ENCODE measurements at places on chromosomes 4 and X.

GRCh38 chrX:10352536-10352935 is 195.8 kb downstream of the CLCN4 start:
- no peak for DNase-seq

DNA sequence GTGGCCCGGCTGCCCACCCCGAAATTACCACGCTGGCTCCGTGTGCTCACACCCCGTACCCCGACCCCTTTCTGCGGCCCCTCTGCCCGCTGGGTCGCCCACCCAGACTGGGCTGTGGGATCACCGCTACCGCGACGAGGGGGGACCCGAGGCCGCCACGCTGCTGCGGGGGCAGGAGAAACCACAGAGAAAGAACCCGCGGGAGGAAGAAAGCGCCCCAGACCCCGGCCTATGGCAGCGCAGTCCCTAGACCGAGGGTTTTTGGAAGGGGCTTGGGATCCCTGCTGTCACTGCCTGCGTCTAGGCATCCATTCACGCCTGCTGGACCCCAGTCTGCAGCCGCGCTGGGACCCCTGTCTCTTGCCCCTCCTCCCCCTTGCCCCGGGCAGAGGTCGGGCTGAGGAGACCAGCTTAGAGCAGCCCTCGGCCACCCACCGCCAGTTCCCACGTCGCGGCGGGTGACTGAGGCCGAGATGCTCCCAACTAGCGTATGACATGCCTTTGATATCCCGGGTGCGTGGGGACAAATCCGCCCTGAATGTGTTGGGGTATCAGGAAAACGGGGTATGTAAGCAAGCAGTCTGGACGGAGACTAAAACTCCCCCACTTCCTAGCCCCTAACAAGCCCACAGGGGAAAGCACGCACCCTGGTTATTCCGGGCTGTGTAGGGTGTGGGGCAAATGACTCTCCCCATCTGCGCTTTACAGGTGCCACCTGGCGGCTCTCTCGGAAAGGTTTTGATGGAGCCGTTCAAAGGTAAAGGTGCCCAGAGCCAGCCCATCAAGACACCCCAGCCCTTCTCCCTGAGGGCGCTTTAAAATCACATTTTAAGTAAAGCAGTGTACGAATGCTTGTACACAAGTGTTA is 862 bp upstream of the INPP4B start:
- peak; percentile 67 for DNase-seq

GRCh38 chr4:159764343-159764952 is 661.6 kb downstream of the RAPGEF2 start:
- no peak for DNase-seq

DNA sequence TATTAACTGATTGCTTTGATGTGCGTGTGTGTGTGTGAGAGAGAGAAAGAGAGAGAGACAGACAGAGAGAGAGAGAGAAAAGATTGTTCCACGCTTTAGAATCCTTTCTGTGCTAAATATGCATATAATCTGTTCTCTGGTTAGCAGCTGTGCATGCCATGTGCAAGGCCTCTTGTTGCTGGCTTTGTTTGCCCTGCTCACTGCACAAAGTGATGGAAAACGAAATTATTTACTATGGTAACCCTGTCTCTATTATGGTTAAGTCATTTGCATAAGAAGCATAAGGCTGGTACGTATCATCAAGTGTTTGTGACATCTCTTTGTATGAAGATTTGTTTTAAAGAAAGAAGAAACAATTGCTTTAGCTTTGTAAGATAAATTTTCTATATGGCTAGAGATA is 190.2 kb upstream of the POF1B start:
- no peak for DNase-seq

GRCh38 chr4:185213877-185214276 is 4.5 kb downstream of the SNX25 start:
- no peak for DNase-seq

- no peak for DNase-seq
Observed at GRCh38 chr4:30790998-30791397, 70.8 kb downstream of the PCDH7 start.

DNA sequence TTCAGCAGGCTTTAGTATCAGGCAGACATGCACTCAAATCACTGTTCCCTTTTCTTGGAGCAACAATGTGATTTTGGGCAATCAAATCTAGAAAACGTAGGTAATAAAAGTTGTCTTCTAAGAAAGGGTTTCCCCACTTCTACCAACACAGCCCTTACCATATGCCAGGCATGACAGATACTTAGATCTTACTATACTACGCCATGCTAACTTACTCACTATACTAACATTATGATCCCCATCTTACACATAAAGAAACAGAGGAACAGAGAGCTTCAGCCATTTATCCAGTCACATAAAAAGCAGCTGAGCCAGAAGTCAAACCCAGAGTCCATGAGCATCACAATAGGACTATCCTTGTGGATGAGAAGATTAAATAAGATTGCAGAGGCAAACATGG is 9.2 kb downstream of the TXK start:
- no peak for DNase-seq

GRCh38 chr4:186243331-186243730 is 16.0 kb downstream of the KLKB1 start:
- DNase-seq, result no peak

DNA sequence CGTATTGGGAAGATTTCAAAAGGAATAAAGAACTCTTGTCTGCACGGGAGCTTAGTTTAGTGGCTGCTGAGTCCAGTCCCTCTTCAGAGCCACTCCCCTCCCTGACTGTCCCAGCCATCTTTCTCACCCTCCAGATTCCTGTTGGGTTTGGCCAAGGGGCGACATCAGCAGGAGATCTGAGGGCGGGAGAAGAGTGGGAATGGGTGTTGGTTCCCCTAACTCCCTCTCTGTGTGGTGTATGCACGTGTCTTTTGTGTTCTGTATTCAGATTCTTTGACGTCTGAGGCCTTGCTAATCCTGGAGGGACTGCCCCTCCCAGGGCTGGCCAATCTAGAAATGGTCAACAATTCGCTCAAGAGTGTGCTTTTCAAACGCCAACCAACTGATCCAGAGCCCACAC is 37.4 kb downstream of the CYTL1 start:
- no peak for DNase-seq

GRCh38 chr4:121706595-121707021 is 9.8 kb upstream of the ANXA5 start:
- DNase-seq, result no peak

DNA sequence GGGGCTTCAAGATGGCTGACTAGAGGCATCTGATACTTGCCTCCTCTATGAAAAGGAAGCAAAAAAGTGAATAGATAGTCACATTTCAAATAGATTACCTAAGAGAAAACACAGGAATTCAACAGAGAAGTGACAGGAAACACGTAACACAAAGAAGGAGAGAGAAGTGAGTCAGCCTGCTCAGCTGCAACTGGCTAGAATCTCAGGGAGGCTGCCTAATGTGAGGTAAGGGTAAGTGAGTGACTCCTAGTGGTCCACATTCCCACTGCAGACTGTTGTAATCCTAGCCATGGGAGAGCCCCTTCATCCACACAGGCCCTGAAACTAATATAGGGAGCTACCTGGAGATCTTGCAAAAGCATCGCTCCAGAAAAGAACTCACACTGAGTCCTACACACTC is 179.2 kb downstream of the SLC7A11 start:
- no peak for DNase-seq

- DNase-seq, result no peak
Observed at GRCh38 chrX:29872831-29873230, 342.5 kb upstream of the MAGEB2 start.

DNA sequence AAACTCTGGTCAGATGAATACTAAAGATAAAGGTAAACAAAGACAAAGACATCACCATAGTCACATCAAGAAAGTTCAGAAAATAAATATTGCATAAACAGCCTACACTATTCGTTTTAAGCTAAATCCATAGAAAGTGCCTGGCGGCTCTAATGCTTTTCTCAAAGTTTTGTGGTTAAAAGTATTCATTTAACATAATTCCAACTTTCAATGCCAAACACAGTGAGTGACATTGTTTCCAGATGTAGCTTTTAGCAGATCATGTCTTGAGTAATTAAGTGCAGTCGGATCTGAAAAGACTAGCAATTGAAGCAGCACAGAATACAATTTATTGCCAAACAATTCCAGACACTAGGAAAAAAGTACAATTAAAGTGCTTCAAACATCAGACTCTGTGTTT is 287.1 kb upstream of the ADGRL3 start:
- no peak for DNase-seq

DNA sequence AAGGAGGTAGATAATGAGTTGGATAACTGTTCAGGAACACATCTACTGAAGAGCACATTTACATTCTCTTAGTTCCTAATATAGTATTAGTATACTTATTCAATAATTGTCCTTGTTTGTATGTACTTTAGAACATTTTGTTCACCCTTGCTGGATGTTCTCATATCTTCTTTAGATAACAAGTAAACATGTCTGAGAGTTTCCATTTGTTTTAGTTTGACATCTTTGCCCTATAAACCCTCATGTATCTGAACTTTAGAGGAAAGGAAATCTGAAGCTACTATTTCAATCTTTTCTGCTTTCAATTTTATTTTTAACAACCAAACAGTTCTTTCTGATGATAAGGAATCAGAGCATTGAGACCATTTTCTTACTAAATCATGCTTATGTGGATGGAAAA is 518.6 kb downstream of the RPA4 start:
- no peak for DNase-seq

DNA sequence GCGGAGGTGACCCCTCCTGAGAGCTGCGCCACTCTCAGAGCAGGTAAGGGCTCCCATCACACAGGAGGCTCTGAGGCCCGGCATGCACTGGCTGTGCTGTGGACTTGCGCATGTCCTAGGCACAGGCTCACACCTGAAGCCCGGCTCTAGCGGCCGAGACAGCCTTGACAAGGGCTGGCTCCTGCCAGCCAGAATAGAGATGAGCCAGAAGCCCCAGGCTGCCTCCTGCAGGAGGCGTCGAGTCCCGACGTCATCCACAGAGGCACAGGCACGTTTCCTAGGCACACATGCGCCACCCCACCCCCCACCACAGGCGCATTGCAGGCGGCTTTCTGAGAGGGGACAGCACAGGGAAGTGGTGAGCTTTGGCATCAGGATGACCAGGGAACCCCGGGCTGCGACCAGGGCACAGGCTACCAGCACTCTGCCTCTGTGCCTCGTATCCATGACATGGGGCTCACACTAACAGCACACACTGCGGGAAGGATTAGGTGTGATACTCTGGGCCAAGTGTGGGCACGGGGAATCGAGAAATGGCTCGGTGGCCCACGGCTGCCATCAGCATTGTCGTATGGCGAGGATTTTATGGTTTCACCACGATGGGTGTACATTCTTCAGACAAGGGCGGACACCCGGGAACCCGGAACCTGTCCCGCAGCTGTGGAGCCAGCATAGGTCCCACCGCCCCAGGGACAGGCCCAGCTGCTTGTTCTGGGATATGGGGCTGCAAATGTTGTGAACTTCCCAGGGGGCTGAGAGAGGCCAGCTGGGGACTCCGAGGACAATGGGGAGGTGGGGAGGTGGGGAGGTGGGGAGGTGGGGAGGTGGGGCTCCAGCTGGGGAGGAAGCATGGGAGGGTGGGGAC is 90.7 kb upstream of the ADRA2C start:
- no peak for DNase-seq

DNA sequence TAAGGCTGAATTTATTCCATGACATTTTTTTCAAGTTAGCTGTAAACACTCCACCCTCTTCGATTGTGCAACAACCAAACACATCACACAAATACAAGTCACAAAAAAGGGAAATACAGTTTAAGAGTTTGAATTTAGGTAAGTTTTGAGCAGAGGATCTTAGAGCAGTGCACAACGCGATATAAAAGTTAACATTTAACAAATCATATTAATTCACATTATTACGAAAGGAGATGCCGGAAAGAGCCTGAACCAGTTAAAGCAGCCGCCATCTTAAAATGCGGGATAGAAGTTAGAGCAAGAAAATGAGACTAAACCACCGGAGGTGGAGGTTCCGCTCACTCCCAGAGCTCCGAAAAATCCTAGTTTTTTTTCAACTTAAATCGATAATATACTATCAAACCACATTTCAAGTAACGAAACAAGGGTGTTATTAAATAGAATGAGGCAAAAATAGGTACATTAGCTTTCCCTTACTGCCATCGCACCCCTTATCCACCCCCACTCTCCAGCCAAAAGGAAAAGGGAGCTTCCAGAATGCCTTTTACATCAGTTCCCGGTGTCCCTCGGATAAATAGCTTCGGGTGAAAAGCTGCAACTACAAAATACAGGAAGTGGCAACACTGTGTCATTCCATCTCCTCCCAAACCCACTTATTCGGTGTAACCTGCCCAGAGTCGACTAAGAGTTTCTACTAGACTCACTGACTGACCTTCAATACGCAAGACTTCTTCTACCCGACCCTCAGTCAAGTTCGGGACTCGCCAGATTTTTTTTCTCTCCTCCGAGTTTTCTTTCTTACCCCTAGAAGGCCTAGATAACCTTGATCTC is 1.9 kb downstream of the UBE2D3 start:
- no peak for DNase-seq

- no peak for DNase-seq
Observed at GRCh38 chr4:41943506-41943905, 8.3 kb downstream of the TMEM33 start.

DNA sequence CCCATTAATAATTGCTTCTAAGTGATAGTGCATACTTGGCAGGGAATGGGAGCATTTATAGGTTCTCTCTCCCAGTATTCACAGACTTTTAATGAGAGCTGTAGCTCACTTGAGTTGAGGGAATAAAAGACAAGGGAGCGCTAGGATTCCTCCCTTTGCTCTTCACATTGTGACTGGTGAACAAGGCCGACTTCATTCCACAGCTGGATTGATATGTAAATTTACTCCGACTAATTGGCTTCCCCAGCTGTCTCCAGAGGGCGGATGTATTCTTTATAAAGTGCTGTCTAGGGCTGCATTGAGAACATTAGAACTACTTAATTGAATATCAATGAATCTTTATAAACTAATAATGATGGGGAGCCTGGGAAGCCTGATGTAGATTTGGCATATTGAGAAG is 63.4 kb downstream of the GPR50 start:
- no peak for DNase-seq

DNA sequence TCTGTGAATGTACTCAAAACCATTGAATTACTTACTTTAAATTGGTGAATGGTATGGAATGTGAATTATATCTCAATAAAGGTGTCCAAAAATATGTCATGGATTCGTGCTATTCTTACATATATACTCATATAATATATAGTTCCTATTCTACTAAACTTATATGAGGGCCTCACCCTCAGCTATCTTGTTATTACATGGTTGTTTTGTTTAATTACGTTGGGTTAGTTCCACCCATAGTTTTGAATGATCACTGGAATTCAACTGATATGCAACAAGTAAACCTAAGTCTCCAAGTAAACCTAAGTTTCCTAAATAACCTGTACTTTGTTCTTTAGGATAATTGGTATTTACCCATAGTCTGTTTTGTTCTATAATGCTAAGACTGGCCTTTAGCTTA is 30.6 kb upstream of the CD99L2 start:
- DNase-seq, result no peak

- no peak for DNase-seq
Observed at GRCh38 chr4:8341691-8342090, 72.1 kb downstream of the HTRA3 start.
